ENCODE measurements at places on chromosomes 7 and 10.
A peak's percentile ranks its signal among the peaks of the same experiment; 100 is the strongest.

DNA sequence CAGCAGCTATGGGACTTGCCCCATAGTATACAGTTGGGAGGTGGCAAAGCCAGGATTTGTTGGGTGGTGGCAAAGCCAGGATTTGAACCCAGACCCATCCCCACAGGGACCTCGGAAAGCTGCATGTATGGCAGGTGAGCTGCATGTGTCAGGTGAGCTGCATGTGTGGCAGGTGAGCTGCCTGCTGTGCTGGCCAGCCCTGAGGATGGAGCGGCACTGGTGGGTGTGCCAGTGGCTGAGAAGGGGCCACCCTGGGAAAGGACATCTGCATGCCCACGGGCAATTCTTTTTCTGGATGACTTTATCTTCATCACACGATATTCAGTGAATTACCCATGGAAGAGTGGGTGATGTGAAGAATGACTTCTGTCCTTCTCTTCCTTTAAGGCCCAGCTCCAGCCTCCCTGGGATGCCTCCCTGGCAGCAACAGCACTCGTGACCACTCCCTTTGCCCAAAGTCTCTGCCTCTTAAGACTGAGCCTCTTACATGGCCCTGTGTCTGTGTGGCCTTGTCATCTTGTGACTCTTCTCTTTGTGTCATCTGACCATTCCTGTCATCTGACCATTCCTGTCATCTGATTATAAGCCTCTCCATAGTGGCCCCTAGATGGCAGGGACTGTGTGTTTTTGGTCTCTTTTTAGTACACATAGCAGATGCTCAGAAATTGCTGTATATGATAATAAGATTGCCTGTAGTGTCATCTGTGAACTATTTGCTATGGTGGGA lies 25.0 kb downstream of the CLEC2L start:
- DNase-seq: no peak

DNA sequence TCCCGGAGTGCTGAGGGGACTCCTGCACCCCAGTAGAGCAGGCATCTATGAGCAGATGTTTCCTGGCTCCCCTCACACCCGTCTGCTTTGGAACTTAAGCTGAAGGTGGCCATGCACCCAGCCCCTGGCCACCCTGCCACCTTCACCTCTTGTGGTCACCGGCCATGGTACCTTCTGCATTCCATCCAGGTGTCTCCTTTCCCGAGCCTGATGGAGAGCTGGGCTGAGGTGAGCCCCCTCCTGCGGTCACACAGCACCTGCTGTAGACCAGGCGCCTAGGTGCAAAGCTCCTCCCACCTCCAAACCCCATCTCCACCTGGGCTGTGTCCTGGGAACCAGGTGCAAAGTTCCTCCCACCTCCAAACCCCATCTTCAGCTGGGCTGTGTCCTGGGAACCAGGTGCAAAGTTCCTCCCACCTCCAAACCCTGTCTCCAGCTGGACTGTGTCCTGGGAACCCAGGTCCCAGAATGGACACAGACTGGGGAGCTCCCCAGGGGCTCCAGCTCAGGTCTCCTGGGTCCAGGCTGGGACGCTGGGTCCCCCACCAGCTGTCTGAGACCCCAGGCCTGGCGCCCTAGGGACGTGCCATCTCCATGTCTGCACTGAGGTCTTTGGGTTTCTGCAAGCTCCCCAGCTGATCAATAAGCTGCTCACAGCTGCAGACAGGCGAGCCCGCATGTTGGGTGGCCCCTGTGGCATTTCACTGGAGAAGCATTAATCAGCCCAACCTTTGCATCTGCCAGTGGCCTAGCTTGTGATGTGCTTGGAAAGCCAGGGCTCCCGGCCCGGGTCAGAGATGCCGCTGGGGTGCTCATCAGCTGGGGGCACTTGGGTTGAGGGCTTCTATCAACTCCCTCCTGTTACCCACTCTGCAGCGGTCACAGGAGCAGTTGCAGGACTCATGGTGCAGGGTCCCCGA lies 61.2 kb upstream of the INPP5A start:
- DNase-seq: no peak

DNA sequence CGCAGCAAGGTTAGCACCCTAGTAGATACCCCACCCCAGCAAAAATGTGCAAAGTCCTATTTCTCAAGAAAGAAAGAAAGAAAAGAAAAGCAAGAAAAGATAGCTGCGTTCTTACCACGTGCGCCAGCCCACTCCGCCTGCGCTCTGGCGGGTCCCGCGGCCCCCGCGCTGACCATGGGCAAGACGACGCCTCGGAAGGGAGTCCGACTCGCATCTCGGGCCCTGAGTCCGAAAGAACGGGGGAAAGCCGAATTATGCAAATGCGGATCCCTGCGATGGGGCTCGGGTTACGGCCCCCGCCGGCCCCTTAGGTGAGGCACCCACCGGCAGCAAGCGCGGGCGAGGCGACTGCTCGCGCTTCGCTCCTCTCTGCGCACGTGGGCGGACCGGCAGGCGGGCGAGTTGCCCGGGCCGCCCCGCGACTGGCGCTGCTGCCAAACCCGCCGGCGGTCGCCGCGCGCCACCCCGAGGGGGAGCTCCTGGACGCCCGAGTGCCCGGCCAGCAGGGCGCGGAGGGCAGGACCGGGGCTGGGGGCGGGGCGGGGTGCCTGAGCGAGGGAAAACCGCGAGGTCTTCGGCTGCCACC lies 2.4 kb upstream of the EGR2 start:
- no peak for DNase-seq

DNA sequence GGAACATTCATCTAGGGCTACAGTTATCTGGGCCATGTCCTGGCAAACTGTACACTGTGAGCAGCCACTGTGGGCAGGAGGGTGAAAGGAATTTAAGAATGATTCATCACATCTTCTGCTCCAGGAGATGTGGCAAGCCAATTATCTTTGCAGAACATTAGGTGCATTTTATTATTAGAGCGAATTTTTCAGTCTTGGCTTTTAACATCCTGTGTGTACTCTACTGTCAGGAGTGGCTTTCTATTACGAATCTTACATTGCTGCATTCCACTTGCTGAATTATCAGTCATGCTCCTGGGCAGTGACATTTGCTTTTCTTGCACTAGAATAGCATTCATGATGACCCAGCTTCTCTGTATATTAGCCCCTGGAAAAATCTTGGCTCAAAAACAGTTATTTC lies 109.2 kb upstream of the TARP start:
- no peak for DNase-seq

- DNase-seq: peak; percentile 24
These were observed 2.7 kb downstream of the IGFBP1 start for GRCh38 chr7:45890902-45891461.

DNA sequence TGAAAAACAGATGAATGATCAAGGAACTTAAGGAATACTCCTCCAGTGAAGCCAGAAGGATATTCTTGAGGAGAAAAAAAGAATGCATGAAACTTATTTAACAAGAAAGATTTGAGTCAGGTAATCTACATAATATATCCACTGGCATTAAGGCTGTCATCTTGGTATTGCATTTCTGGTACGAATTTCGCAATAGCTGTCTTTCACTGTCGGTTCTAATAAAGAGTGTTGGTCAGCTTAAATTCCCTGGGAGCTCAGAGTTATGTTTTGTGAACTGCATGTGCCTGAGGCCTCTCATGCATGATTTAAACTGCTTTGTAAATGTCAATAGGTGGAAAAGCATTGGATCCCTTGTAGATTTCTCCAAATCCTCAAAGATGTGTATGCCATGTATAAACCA lies 565.3 kb upstream of the GALNT17 start:
- no peak for DNase-seq

DNA sequence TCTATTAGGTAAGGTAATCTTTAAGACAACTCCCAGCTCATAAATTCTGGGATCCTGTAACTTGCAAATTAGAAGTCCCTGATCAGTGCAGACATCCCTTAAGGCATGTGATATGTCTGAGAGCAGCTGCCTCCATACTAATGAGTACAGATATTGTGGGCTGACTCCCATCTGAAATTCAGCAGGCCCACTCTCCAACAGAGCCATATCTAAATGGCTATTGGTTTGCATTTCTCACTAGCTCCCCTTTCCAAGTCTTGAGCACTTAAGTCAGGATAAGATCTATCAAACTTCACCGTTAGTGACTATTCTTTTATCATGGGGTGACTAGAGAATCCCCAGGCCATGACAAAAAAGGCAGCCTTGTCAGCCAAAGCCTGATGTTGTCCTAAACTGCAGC lies 785.4 kb downstream of the IPMK start:
- no peak for DNase-seq

GRCh38 chr7:55344840-55345239 lies 20.3 kb upstream of the LANCL2 start:
- no peak for DNase-seq

DNA sequence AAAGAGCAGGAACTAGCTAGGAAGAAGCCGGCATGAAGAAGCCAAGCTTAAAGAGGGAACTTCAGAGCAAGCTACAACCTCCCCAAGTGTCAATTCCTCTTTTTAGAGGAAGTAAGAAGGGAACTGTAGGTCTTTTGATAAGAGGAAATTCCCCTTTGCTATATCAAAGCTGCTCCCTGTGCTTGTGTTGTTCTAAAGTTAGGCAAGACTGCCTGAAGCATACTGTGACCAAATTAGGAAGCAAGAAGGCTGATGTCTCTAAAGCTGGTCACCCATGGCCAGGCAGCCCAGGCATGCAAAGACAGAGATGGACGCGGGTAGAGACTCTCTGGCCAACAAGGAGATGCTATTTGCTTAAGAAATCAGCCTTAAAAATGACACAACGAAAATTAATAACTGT lies 87.9 kb downstream of the RNF216 start:
- no peak for DNase-seq

- DNase-seq: no peak
These were observed 63.5 kb upstream of the LAMB1 start for GRCh38 chr7:108066486-108066885.

Data from renal cortex interstitium (tissue), 15 donors.